Stimulated activated CD8-positive, alpha-beta memory T cell treated with anti-CD3 and anti-CD28 coated beads, Interleukin-7, amount 100 ng/mL, for 1 hour (primary cell): ENCODE measurements at places on chromosomes 12 and 14.

- no peak for DNase-seq
These were observed 65.2 kb upstream of the PDZRN4 start for GRCh38 chr12:41122894-41123293.

DNA sequence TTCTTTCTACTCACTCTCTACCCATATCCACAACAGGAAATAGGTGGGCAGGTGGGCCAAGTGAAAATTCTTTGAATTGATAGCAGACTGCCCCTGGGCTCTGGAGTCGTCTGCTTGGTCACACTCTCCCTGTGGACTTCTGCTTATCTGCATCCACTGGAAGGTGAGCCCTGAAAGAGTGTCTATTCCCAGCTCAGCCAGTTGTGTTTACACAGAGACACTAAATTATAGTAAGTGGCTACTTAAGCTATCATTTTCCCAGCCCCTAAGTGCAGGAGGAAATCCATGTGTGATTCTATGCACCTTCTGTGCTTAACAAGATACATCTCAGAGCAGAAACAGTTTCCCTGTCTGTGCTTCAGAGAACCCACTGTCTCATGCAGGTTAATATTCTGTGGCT, 338.4 kb downstream of the FUT8 start:
- DNase-seq, result no peak

DNA sequence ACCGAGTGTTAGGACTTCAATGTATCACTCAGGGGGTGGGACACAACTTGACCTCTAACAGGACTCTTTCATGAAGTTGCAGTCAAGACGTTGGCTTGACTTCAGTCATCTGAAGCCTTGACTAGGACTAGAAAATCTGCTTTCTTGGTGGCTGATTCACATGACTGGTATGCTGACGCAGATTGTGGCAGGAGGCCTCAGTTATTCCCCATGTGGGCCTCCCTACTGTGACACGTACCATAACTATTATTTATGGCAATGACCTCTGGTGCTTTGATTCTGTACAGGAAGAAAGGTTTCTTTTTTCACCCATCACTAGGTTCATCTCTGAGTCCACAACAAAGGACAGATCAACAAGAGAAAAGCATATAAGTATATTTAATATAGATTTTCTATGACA, 270.4 kb downstream of the NEDD1 start:
- no peak for DNase-seq

DNA sequence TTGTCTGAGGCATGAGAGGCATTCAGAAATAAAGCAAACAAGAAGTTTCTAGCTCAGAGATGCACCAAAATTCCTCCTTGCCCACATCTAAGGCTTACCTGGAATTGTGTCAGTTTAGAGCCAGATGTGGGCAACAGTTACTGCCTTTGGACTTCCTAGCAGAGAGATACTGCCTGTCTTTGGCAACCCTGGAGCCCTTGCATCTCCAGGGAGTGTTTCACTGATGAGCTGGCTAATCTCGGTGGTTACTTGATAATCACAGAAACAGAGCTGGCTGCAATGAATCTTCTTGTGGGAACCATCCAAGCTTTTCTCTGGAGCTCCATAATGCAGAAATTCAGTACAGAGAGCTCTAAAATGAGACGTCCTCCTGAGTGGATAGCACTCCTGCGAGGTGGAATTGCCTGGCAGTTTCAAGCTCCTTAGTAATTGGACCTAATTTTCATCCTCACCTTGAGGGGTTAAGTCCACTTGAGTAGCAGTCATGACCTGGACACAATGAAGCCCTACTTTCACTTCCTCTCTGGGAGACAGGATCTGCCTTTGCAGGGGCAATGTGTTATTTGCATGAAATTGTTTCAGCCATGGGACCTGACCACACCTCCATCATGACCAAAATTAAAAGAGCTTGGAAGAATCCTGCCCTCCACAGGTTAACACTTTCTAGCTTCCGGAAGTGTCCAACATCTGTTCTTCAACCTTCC, 108.8 kb upstream of the ARHGAP5 start:
- no peak for DNase-seq

- DNase-seq, result no peak
These were observed 607.5 kb downstream of the SLC6A15 start for GRCh38 chr12:84305144-84305543.
